ENCODE measurements at places on chromosomes 1 and 21.

DNA sequence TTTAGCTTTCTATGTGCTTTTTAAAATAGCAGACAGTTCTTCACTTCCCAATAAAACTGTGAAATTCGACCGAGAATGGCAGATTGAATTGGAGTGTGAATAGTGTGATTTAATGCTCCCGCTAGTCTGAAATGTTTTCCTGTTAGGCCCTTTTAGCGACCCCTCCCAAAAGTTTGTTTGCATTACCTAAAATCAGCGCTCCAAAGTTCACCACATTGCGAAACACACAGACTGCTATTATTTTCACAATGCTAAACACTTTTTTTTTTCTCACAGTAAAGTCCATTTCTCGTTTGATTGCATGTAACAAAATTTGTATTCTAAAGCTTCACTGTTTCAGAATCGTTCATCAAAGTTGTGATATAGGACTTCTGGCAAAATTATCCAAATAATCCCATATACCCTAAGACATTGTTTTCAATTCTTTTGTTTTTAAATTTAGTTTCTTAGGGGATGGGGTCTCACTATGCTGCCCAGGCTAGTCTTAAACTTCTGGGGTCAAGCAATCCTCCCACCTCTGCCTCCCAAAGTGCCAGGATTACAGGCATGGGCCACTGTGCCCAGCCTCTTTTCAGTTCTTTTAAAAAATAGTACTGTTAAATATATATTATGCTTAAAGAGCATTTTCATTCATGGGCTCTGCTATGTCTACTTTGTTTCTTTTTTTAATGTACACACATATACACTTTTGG lies 76.5 kb upstream of the USH2A start:
- no peak for DNase-seq

GRCh38 chr1:91750398-91750996 lies 135.5 kb downstream of the TGFBR3 start:
- DNase-seq: no peak

- DNase-seq: no peak
Measured at GRCh38 chr1:41957568-41957967, 38.8 kb upstream of the HIVEP3 start.

GRCh38 chr1:156164125-156164831 lies 10.9 kb downstream of the SEMA4A start:
- DNase-seq: no peak

Measured in NCI-H1417 treated with DMSO at 0.1 percent for 48 hours (cell line).